ENCODE measurements at places on chromosomes 3 and 15.

GRCh38 chr3:23633261-23633960 is 172.3 kb upstream of the UBE2E1 start:
- DNase-seq: no peak

- DNase-seq: no peak
Measured at GRCh38 chr3:100813828-100814227, 104.5 kb downstream of the TFG start.

DNA sequence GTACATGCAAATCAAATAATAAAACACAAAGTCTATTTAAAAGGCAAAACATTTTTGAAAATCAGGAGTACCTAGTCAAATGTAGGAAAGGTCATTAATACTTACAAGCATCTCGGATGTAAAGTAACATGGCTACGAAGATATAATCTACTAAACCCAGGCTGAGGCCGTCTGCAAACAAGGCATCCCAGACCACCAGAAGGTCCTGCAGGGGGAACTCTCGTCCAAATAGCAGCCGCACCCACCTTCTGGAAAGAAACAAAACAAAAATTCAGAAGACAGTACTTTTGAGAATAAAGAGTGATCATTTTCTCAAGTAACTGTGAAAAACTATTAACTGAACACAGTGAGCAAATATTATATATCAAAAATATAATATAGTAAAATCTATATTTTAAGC is 423.1 kb downstream of the PLCL2 start:
- no peak for DNase-seq

DNA sequence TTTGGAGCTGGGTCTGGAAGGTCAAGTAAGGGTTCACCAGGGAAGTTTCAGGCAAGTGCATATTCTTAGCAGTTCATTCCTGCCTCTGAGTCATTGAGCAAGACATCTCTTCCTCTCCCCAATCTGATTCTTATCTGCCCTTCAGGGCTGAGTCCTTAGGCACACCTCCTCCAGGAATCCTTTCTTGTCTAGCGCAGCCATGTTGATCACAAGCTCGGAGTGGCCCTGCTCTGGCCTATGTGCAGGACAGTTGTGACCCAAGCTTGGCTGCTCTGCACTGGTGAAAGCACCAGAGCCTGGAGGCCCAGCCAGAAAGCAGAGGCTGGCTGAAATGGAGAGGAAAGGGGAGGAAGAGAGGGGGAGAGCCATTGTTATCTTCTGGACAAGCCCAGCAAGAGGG is 30.9 kb upstream of the MRPS22 start:
- DNase-seq: no peak

DNA sequence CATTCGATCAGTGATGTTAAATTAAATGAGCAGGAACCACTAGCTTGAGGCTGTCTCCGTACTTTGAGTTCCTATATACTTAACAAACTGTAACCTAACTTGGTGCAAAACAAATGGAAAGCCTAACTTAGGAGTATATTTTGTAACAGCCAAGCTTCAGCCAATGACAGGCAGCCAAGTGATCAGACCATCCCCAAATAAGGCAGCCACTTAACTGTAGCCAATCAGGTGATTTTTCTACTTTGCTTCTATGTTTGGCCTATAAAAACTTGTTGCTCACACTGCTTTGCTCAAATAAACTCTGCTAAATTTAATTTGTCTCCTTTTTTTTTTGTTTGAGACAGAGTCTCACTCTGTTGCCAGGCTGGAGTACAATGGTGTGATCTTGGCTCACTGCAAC is 19.3 kb upstream of the ZNF770 start:
- DNase-seq: no peak

- DNase-seq: no peak
Measured at GRCh38 chr15:71275098-71275497, 159.8 kb downstream of the THSD4 start.

DNA sequence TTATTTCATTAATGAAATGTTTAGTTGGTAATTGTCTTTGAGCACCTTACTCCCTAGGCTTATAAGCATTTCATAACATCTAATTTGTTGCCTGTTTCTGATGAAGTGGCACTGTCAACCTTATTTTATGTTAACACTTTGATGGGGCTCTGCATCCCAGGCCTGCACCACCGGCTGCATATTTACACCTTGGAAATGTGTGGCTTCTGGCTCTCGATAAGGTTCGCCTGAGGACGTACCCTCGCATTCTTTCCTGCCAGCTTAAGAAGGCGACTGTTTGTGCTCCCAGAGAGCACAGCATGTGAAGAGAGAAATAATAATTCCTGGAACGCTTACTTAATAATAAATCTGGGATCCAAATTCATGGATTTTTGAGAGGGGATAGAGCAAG is 763.3 kb upstream of the CFAP20DC start:
- DNase-seq: no peak

DNA sequence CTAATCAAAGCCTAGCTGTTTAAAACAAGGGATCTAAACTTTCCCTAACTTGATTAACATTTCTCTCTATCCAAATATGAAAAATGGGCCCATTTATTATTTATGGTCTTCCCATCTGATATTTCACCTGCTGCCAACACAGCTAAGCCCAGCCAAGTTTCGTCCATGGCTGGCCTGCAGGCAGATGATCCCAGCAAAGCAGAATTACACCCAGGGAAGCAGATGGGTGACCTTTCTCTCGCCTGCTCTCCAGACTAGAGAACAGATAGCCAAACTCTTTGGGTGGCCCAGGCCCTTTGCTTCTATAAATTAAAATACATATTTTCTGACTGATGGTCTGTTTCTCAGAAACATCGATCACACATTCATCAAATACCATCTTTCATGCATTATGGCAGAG is 1038.8 kb downstream of the AGBL1 start:
- DNase-seq: no peak

DNA sequence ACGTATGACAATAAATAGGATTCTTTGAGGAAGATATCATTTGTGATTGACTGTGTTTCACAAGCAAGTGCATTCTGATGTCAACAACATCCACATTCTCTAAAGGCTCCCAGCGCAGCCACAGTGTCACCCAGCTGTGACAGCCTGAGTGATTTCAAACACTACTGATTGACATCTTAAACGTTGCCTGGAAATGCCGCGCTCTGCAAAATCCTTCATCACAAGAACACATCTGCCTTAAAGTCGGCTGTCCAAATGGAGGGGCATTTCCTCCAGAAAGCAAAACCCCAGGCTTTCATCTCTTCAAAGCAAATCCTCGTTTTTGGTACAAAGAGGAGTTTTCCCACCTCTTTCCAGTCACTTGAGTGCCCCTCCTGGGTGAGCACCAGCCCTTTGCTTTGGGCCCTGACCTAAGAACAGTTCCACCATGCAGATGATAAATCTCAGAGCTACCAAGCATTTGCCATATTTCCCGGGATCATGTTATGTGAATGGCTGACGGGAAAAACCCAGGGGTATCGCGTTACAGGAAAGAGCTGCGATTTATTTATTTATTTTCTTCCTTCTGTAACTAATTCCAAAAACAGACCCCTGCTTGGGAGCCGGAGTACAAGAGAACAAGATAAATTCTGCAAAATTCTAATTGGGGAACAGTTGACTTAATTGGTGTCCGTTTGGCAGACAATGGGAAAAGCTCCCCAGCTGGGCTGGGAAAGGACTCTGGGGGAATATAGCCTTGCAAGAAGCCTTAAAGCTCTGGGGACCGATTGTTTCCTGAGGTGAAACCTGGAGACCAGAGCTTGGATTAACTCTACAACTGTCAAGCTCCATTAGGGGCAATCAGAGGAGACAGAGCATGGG is 703.8 kb upstream of the NR2F2 start:
- no peak for DNase-seq

- DNase-seq: no peak
Measured at GRCh38 chr3:153901991-153902390, 219.2 kb upstream of the ARHGEF26 start.

GRCh38 chr15:52290329-52290728 is 5.3 kb downstream of the MYO5C start:
- no peak for DNase-seq

GRCh38 chr3:44924457-44925084 is 50.2 kb downstream of the TGM4 start:
- no peak for DNase-seq

GRCh38 chr3:184543843-184544512 is 17.6 kb upstream of the EPHB3 start:
- peak; percentile 67 for DNase-seq

DNA sequence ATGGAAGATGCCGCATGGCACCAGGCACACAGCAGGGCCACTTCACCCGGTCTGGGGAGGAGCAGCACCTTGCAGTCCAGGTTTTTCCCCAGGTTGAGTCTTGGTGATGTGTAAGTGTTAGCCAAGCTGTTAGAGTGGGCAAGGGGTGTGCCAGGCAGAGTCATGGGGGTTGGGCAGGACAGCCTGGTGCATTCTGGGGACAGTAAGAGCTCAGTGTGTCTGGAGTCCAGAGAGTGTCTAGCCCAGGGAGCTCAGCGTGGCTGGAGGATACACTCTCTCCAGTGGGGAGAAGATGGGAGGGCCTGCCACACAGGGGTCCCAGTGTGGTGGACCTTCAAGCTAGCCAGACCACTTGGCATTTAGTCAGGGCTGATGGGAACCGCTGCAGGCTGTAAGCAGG is 87.4 kb downstream of the AAGAB start:
- DNase-seq: no peak

GRCh38 chr15:64824929-64825430 is 467 bp downstream of the PIF1 start:
- no peak for DNase-seq

GRCh38 chr15:72847033-72847432 is 63.5 kb upstream of the ADPGK start:
- no peak for DNase-seq

DNA sequence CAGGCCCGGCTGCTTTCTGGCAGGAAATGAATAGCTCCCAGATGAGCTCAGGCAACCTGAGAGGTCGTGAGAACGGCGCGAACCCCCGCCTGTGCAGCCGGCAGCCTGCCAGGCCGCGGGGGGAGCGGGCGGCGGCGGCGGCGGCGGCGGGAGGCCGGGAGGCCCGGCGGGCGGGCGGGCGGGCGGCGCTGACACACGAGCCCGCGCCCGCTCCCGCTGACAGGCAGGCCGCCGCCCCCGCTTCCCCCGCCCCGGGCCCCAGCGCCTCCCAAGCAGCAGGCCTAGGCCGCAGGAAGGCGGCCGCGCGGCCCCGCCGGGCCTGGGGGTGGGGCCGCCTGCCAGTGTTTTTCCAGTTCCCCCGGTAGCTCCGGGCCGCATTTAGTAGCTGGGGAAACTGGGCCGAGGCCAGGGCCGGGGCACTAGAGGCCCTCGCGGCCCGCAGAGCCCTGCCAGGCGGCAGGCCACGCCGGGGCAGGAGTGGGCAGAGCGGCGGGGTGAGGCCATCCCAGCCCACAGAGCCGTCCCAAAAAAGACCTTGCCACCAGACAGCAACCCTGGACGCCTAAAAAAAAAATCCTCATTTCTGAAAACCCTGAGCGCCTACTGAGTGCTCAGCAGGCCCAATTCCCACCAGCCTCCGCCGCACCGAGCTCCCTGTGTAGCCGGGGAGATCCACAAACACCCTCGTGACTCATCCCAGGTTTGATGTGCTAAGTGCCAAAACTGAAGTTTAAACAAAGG is 5.6 kb downstream of the HES1 start:
- DNase-seq: peak; percentile 67

DNA sequence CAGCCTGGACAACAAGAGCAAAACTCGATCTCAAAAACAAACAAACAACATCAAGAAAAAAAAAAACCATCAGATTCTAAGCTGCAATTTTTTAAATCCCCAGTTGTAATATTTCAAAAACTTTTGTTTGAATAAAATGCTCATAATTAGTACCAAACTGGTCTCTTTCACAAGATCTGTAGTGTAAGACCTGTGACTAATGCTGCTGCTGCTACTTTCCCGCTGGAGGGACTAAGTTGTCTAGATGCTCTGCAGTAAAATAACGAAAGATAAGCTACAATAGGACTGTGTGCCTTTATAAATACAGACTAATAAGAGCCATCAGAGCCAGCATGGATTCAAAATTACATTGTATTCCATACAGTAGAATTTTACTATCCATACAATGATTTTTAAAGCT is 45.4 kb downstream of the TM4SF4 start:
- DNase-seq: no peak

- no peak for DNase-seq
Measured at GRCh38 chr3:10798600-10799367, 17.2 kb upstream of the SLC6A11 start.

All from activated naive CD8-positive, alpha-beta T cell treated with anti-CD3 and anti-CD28 coated beads, Interleukin-2, amount 10 ng/mL, durations not matched to agents 7 days and 5 days (primary cell).